Cardiac septum (tissue), 1 donor: ENCODE measurements at places on chromosomes 16 and 17. TPM values are rescaled to one million over a fixed set of nuclear protein-coding genes. Genes with fewer than 3 reads are reported as not detected.

Gene YBX2
- total RNA-seq = 1.2 TPM

Gene PRCD
- total RNA-seq = 2.7 TPM

Gene KRTAP3-1
- total RNA-seq = not detected

Gene IL17C
- total RNA-seq = not detected

Gene NPIPA8
- 0.46 TPM for total RNA-seq

Gene HOXB2
- 4.9 TPM for total RNA-seq

- DNase-seq = no peak
Observed at GRCh38 chr16:24668481-24669061, 60.9 kb upstream of the TNRC6A start.

DNA sequence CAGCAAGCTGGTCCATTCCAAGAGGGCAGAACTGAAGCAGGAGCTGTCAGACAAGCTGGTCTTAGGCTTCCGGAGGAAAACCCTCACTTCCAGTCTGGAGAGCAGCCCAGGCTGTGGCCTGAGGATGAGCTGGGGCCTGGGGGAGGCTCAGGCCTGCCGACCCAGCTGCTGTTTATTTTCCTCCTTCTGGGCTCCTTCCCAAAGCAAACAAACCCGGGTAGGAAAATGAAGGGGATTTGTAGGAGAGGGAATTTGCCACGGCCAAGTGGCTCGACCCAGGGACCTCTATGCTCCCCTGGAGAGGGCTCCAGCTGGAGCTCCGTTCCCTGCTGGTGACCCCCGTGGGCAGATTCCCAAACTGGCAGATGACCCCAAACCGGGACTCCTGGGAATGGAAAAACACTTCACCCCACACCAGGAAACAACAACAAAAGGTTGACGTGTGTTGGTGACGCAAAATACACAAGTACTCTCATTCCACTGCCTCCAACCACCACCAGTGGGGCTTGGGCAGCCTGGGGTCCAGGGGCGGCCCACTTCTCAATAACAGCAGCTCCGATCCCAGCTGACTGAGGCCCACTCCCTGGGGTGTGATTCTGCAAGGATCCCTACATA is 8.8 kb downstream of the JUP start:
- DNase-seq = peak; percentile 85

DNA sequence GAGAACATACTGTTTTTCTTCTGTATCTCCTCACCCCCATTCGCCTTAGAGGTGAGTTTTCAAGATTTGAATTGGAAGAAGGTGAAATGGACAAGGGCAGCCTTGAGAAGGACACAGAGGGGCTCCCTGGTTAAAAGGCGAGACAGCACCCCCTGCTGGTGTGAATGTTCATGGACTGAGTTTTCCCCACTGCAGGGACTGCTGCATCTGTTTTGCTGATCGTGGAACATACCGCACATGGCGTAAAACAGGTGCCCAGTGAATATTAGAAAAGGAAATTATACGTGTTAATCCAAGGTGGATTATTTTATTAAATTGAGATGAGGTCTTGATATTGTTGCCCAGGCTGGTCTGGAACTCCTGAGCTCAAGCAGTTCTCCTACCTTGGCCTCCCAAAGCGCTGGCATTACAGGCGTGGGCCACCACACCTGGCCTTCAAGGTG is 54.5 kb downstream of the NDE1 start:
- no peak for DNase-seq

DNA sequence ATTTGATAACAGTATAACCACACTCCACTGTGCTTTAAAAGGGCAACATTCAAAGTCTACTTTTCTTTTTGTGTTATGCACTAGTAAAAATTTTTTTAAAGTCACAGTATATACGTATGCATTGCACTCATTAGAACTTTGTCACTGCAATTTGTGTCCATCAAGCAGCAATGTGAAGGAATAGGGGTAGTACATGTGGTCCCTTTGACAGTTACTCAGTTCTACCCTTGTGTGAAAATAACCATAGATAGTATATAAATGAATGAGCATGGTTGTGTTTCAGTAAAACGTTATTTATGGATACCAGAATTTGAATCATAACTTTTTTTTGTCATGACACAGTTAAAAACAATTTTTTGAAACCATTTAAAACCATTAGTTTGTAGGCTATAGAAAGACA is 30.7 kb downstream of the NFATC3 start:
- DNase-seq = no peak

DNA sequence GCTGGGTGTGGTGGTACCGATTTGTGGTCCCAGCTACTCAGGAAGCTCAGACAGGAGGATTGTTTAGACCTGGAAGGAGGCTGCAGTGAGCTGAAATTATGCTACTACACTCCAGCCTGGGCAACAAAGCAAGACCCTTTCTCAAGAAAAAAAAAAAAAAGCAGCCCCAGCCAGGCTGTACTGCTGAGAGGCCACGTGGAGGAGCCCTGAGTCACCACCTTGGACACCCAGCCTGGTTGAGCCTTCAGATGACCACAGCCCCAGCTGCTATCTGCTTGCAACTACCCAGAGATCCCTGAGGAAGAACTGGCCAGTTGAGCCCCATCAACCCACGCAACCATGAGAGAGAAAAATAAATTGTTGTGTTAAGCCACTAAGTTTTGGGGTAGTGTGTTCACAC is 23.6 kb upstream of the GPRC5C start:
- DNase-seq = no peak

- no peak for DNase-seq
Observed at GRCh38 chr17:11486868-11487310, 111.4 kb upstream of the DNAH9 start.

GRCh38 chr16:79463841-79464240 is 136.7 kb downstream of the MAF start:
- no peak for DNase-seq

DNA sequence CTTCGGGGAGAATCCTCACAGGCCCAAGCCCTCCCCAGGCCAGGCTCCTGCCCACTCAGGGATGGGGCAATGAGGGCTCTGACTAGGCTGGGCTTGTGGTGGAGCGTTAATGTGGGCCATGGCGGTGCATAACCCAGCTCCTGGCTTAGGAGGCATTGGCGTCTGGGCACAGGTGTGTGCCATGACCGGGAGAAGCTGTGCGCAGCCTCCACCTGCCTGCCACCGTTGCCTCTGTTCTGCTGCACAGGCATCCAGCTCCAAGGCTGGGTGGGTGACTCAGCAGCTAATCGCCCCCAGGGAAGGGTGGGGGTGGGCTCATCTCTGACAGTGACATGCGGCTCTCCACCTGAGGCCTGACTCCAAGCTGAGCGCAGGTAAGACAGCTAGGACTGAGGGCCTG is 3.5 kb upstream of the ARHGAP27 start:
- peak; percentile 60 for DNase-seq

- DNase-seq = peak; percentile 71
Observed at GRCh38 chr17:80363120-80363515, 51.8 kb upstream of the ENDOV start.

DNA sequence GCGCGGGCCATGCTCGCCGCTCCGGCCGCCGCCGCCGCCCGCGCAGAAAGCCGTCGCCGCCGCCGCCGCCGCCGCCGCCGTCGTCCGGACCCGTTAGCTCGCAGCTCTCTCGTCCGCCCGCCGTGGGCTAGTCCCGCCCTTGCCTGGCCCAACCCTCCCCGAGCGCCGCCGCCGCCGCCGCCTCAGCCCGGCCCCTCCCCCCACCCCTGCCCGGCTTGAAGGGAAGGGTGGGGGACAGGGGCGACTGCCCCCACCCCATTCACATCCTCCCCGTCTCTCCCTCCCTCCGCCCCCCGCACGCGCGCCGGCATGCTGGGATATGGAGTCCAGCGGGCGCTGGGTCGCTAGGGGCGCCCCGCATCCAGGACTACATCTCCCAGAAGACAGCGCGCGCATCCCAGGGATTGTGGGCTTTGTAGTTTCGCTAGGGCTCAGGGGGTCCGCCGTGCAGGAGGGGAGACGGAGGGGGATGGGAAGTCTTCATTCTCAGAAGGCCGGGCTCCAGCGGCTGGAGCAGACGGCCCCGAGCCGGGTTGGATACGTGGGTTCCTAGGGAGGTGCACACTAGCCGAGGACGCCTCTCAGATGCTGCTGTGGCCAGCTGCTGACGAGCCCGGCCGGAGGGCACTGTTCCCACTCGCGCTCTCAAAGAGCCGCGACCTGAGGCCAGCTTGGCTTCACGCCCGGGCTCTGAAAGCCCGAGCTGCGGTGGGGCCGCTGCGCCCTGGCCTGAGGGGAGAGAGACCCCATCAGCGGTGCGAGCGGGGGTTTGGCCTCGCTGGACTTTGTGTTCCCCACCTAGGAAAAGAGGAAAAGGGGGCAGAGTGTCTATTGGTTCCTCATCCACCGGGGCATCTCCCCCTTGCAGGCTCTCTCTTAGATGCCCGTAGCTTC is at the start of gene ST3GAL2:
Gene ST3GAL2 (minus strand): TSS at position 132 of the 894 bp plus-strand sequence. CDS start 40,570 bp downstream, outside the sequence.
- peak; percentile 98 for DNase-seq

DNA sequence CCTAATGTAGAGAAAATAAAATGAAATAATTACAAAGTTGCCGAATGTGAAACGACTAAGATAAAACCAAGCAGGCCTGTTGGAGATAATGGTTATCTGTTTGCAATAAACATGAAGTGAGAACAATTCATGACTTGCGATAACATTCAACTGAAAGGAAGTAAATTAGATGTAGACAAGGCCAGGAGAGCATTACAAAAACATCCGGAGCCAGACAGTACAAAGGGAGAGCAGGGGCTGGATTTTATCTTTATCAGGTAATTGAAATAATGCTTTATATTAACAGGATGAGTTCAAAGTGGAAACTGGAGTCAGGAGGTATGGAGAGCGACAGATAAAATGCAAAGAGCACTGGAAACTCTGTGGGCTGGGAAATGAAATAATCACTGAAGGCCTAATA is 265.6 kb upstream of the GOT2 start:
- DNase-seq = no peak
